ENCODE measurements at places on chromosomes 2 and 18.

DNA sequence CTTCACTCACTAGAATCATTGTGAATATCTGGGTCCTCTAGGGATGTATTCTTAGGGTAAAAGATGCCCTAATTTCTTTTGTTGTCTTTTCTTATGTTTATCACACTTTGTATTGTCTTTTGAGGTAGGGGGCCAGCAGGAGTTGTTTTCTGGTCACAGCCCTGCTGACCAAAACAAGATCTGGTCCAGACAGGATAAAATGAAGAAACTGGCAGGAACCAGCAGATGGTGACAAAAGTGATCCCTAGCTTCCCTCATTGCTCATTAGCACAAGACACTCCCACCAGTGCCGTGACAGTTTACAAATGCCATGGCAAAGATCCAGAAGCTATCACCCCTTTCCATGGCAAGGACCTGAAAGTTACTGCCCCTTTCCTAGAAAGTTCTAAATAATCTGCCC, 81.7 kb upstream of the CCDC85A start:
- no peak for DNase-seq

DNA sequence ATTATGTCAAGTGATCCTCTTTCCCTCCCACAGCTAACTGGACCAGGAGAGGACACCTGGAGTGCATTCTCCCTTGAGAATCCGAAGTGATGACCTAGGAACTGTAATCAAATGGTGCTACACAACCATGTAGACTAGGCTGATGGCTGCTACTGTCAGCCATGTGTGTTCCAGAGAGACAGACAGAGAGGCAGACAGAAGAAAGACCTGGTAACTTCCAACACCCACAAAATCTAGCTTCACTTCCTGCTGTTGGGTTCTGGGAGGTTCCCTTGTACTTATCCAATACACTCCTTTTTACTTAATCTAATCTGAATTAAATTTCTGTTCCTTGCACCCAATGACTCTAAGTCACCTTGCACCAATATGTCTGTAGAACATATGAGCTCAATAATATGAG, 72.3 kb downstream of the AAK1 start:
- no peak for DNase-seq

GRCh38 chr2:182816866-182817265, 49.6 kb downstream of the FRZB start:
- DNase-seq = no peak

DNA sequence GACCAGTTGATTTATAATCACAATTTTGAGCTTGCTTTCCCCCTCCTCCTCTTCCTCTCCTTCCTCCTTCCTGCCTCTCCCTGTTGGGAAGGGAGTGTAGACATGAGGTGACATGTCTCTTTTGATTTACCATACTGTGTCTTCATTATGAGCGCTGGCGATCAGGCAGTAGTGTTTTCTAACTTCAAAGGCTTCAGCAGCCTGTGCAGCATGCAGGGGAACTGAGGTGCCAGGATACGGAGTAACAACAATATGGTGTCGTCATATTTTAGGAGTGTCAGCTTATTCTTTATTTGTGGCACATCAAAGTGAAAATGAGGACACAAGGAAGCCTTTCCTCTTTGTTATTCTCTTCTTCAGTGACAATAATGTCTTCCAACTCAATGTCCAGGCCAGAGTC, 864.2 kb downstream of the SLC4A3 start:
- DNase-seq = no peak

DNA sequence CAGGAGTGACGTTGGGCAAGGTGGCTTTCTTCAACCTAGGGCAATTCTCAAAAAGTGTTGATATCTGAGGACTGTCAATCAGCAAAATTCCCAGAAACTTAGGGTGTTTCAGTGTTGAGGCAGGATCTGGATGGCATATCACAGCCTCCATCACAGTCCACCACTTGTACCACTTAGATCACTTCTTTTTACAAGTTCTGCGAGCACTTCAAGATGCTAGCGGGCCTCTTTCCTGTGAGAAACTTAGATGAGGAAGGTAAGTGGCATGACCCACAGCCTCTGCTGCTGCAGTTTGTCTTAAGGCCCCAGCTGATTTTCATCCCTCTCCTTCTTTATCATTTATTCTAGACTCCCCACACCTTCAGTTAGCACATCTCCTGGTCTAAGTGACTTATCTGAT, 295.4 kb upstream of the ZNF521 start:
- no peak for DNase-seq

DNA sequence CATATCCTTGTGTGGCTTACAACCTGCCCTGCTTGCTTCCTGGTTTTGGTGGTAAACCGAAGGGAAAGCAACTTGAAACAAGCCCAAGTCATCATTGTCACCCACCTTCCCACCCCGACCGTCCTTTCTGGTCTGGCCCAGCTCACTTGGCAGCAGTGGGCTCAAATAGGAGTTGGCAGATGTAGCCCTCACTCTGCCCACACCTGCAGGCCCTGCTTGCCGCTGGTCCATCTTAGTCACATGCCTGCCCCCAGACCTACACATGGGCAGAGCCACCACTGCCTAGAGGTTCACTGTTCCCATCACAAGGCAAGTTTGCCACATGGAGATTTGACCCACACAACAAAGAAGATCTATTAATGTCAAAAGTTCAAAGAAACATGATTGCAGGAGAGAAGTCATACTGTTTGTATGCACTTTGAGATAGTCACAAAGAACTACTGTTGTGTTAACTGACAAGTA, 9.3 kb downstream of the EIPR1 start:
- DNase-seq = no peak

DNA sequence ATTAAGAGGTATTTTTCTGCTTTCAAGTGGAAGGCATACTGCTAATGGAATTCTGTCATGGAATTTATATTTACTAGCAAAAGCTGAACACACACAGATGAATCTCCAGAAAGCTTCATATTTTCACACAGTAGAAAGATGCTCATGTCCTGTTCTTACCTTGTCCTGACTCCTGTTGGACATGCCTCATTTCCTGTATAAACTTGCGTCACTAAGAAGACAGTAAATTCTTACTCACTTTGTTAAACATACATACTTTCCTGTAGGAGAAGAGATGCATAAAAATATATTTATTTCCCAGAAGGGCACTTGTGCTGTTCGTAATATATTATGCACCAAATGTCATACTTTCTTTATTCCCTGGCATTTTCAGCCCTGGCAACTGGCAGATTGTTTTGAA, 238.3 kb upstream of the RASGRP3 start:
- DNase-seq = no peak

GRCh38 chr2:181621779-181622490, 35.0 kb downstream of the CERKL start:
- no peak for DNase-seq

GRCh38 chr2:144522897-144523595, 3.1 kb upstream of the ZEB2 start:
- DNase-seq = no peak

DNA sequence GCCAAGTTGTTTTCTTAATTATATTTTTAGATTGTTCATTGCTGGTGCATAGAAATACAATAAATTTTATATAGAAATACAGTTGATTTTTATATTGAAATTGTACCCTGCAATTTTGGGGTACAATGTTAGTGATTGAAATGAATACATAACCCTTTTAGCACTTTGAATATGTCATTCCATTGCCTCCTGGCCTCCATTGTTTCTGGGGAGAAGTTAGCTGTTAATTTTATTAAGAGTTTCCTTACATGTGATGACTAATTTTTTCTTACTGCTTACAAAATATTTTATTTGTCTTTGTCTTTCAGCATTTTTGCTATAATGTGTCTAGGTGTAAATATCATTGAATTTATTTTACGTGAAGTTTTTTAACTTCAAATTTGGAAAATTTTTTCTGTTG, 176.5 kb upstream of the DCC start:
- no peak for DNase-seq
